Right forelimb (tissue), 1 donor: ENCODE measurements at places on chromosomes 5 and 9.

DNA sequence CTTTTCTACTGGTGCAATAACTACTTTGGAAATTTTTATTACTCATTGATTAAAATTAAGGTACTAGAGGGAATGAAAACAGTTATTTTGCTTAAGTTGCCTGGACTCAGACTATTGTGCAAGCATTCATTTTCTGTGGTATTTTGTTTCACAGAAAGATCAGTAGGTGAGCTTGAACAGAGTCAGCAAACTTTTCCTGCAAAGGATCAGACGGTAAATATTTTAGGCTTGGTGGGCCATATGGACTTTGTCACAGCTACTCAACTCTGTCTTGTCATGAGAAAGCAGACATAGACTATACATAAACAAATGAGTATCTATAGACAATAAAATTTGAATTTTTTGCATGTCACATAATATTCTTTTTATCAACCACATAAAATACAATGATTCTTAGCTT is 1036.4 kb downstream of the NR2F1-AS1 start:
- no peak for DNase-seq

- no peak for DNase-seq
Observed at GRCh38 chr5:177605078-177605477, 5.1 kb downstream of the B4GALT7 start.

GRCh38 chr9:10168241-10168640 is 444.6 kb downstream of the PTPRD start:
- DNase-seq: no peak

GRCh38 chr5:160923936-160924710 is 72.1 kb upstream of the ATP10B start:
- no peak for DNase-seq

DNA sequence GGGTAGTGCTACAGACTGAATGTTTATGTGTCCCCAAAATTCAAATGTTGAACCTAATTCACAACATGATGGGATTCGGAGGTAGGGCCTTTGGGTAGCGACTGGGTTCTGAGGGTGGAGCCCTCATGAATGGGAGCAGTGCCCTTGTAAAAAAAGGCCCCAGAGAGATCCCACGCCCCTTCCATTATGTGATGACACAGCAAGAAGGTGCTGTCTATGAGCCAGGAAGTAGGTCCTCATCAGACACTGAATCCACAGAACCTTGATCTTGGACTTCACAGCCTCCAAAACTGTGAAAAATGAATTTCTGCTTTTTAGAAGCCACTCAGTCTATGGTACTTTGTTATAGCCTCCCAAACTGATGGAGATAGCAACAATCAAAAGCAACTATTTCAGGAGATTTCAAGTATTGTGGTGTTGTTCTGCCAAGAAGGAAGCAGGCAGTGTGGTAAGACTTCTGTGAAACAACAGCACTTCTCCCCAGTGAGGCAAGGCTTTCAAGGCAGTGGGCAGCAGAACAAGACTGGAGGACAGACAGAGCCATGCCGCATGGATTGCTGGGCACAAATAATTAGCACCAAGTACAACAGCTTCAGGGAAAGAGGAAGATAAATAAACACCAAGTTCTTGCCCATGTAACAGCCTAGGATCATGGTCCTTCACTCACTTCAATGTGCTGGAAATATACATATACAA is 76.1 kb downstream of the OR2K2 start:
- no peak for DNase-seq

- DNase-seq: no peak
Observed at GRCh38 chr5:40442346-40442745, 237.4 kb upstream of the PTGER4 start.

DNA sequence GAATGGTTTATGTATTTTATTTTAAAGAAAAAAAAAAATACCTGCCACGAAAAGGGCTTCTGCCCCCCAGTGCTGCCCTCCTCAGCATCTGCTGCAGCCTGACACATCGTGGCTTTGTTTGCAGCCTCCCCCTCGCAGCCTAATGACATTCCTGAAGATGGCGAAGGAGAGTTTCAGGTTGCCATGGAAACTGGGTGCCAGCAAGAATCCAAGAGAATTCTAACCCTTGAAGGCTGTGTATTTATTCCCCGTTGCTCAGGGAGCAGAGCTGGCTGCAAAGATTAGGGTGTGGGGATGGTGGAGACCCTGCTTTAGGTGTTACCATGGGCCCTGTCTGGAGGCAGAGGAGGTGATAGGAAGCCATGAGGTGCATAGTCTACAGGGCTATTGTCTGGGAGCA is 126.6 kb downstream of the NSG2 start:
- DNase-seq: no peak

DNA sequence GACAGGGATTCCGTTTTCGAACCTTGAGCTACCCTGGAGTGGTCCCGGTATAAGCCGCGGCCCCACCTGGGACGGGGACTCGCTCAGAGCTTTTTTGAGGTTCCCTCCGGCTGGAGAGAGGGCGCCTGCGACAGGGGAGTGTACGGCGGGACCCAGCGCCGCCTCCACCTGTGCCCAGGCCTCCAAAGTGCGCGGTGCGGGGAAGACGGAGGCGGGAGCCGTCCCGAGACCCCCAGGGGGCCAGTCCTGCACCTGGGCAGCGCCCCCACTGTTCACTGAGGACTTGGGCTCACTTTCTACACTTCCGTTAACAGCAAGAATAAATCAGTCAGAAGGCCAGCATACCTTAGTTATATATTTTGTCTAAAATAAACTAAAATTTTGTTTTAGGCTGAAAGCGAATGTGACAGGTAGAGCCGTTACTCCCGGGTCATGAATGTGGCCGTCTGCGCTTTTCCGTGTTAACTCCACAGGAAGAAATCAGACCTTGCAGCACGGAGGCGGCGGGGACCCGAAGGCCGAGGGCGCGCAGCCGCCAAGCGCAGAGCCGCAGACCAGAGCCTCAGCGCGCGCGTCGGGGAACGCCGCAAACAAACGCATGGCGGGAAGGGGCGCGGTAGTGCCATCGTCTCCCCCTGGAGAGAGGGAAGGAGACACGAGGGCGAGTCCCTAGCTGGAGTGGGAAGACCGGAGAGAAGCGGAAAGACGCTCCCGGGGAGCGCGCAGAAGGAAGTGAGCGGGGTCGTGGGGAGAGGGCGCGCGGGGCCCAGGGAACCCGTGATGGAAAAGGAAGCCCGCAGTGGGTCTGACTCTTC is 14.1 kb downstream of the TRIM7 start:
- DNase-seq: no peak

DNA sequence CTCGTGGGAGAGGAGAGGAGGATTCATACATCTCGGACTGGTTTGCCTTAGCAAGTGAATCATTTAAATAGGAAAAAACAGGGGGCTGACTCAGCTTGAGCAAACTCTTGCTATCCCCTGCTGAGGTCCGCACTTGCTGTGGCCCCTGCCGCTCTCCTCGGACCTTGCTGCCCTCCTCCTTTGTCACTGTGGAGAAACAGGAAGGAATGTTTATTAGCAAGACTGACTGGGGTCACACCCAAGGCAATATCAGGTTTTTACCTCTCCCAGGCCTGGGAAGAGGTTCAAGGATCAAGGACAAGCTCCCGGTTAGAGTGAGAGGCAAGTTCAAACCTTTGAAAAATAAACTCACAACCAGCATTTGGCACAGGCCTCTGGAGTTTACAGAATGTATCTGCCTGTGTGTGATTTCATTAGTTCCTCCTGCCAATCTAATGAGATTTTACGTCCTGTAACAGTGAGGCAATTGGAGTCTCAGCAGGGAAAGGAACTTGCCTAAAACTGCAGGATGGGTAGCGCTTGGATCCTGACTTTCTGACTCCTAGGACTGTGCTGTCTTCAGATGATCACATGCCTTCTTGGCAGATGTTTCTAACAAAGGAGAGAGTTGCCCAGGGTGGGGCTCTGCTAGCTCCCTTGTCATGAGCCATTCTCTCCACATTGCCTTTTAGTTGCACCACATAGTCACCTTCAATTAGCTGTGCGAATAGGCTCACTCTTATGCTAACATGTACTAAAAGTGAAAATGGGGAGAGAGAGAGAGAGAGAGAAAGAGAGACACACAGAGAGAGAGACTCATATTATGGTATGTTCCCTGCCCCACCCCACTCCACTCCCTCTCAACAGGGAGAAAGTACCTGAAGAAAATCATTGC is 108.6 kb upstream of the CDKN2B start:
- no peak for DNase-seq
